Progenitor cell of endocrine pancreas (in vitro differentiated cells): ENCODE measurements at places on chromosomes 3 and 15.

- DNase-seq = no peak
Measured at GRCh38 chr3:162287600-162287999, 791.0 kb downstream of the OTOL1 start.

- DNase-seq = no peak
Measured at GRCh38 chr3:87025661-87026645, 35.0 kb upstream of the VGLL3 start.

DNA sequence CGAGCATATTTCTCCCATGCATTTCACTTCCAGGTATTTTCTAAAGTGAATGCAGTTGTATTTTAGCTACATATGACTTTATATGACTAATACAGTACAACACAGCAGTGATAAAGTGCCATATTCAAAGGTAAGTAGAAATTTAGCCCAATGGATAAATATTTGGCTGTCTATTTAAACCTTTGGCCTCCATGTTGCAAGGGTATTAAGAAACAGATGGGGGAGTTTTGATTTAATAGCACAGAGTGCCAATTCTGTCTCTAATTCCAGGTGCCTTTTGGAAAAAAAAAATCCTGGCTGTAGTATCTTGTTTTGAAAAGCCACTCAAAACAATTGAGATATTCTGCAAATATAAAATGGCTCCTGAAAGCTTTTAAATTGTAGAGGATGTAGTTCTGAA, 44.9 kb upstream of the SGO1 start:
- DNase-seq = no peak

- no peak for DNase-seq
Measured at GRCh38 chr3:89690646-89691045, 583.2 kb downstream of the EPHA3 start.

DNA sequence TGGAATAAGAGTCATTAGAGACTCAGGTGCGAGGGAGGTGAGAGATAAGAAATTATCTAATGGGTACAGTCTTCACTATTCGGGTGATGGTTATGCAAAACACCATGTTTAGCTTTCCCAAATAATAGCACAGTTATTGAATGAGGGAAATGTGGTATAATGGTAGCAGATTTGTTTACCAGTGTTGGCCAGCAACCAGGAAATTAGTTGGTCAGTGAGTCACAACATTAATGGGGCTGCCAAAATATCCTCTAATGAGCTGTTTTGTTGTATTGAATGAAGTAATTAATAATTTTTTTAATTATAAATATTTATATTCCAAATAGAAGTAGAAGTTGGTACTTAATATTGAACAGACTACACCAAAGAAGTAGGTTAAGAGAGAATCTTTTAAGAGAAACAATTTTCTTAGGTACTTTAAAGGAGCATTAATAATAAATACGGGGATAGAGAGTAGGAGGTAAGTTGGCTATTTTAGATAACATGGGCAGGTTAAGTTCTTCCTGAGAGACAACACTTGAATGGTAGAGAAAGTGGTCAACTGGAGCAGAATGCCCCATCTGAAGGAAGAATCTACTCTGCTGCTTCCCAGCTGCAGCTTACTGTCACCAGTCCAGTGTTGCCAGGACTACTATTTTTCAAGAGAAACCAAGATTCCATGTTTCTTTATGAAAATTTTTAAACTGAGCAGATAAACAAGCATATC, 218.8 kb downstream of the UBE2E2 start:
- no peak for DNase-seq

DNA sequence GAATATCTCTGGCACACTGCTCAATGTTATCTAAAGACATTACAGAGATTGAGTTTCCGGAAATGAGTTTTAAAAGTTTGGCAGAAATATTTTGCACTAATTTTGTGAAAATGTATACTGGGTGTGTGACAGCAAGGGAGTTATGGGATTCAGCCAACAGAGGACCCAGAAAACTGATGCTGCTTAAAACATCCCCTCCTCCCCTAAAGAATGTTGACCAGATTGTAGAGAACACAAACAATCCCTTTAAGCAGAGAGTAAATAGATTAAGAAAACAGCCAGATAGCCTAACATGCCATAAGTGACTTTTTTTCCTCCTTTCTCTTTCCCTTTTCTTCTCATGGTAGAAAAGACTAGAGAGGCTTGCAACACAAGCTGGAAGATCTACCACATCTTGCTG, 928.0 kb upstream of the ALCAM start:
- DNase-seq = no peak

DNA sequence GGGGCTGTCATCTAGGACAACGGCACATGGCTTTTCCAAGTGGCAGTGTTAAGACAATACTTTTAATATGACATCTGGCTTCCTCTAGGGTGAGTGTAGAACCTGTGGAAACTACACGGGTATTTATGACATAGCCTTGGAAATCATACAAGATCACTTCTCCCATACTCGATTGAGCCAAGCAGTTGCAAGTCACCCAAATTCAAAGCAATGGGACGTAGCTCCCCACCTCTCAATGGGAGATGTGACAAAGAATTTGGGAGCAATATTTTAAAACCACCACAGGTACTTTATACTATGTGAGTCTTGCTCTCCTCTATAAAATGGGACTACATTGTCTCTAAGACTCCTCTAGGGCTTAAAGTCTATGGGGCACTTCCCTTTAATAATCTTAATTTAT, 93.5 kb downstream of the TGFBR2 start:
- DNase-seq = no peak

- no peak for DNase-seq
Measured at GRCh38 chr15:44094781-44095180, 100.3 kb downstream of the FRMD5 start.

DNA sequence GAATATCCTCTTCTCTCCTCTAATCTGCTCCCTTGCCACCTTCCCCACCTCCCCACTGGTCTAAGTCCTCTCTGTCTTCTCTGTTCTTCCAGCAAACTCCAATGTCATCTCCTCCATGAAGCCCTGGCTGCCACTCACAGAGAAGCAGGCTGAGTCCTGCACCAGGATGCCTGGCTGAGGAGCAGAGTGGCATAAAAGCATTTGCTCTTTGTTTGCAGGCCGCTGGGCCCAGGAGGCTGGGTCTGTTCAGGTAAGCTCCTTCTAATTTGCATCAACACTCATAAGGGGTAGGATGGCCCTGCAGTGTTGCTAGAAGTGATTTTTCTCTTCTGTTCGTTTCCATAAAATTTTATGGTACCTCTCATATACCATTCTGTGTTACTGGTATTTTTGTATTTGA, 43.2 kb upstream of the KLHL25 start:
- no peak for DNase-seq

DNA sequence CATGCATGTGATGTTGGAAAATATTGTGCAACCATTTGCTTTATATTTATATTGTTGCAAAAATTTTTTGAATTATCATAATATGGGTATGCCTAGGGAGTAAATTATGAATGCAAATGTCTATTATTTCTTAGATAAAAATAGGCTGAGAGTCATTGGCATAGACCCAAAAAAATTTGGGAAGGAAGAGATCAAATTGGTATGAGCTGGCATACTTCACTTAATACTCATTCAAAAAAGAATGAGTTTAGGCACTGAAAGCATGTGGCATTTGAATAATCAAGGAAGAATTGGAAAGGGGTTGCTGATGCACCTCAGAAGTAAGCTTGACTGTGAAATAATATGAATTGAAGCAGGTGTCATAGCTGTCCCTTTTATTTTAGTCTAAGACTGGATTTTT, 764.0 kb upstream of the DPPA4 start:
- no peak for DNase-seq

DNA sequence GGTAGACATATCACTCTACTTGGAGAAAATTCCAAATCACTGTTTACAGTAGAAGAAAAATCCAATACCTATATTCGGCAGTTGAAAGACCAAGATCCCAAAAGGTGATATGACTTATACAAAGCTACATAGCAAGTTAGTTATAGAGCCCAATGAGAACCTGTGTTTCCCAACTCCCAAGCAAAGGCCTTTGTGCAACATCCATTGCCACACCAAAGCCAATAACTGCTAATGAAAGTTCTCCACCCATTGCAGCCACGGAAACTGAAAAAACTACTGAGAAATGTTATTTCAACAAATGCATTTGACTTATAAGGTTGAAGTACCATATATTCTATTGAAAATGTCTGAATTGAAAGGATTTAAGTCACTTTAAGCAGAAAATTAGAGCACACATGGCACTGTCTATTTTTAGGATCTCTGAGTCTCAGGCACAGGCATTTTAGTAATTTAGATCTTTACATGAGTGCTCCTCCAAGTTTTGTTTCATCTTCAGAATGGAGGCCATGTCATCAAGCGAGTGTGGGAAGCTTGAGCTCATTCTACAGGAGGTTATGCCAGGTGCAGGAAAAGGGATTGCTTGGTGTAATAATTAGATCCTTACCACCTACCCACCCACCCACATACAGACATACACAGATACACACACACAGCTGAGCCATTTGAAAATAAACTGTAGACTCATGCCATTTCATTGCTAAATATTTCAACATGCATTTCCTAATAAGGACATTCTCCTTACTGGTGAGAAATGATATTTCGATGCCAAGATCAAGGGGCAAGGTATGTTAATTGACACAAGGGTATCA, 19.7 kb upstream of the ANO10 start:
- no peak for DNase-seq

GRCh38 chr15:94602754-94603470, 371.6 kb downstream of the MCTP2 start:
- DNase-seq = no peak

- no peak for DNase-seq
Measured at GRCh38 chr3:29582273-29582672, 301.4 kb downstream of the RBMS3 start.

DNA sequence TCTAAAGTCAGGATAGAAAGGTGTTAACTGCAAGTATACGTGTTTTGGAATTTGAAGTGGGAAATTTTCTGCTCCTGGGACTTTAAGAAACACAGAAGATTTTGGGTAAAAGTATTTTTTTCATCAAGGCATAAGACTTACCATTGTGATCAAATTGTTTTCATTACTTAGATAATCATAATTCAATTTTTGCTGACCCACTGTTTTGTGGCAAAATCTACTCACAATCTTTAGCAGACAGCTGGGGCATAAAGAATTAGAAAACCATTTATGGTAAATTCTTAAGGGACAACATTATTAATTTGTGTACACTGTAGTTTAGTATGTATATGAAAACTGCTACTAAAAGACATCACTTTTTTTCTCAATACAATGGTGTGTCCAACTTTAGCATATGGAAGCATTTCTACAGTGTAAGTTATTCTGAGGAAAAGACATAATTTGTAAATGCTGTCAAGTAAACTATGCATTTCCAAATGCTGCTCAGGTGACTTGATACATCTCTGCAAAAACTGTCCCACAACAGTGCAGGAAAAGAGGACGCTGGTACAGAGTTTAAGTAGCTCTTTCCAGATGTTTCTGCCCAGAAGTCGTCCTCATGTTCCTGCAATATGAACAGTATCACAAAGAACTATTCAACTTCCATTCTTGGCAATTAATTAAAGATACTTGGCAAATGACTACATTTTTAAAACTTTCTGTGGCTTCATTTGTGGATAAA, 52.3 kb downstream of the THSD4 start:
- DNase-seq = no peak

DNA sequence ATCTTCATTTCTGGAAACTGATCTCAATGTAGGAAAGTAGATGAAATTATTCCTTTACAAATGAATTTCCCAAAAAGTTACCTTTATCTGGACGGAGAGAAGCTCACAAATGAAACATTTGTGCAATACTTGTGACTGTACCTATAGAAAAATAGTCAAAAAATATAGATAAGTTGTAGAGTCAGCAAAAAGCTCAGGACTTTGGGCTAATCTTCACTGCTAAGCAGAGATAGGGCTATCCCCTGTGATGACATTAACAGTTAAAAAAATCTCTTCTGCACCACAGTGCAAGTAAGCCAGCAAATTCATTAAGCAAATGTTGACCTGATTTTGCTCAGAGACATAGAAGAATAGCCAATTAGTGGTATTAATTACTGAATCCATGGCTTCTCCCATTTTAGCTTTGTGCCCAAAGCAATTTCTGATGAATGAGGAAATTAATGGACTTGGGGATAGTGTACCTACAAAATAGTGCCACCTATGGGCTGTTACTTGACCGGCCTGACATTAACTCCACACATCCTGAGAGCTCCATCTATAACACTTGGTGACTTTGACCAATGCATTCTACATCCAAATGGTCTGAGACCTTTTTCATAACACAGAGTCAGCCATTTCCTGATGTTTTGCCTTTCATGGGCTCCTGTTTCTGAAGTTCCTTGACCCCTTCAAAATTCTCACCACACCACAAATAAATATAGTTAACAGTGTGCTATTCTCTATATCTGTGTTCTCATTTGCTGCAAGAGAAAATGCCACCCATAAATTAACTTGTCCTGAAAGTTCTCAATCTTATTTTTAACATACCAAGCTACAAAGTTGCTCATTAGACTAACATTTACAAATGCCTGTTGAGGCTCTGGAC, 105.0 kb downstream of the SSR3 start:
- DNase-seq = no peak

GRCh38 chr15:91919014-91919534, 65.6 kb downstream of the SLCO3A1 start:
- DNase-seq = no peak

DNA sequence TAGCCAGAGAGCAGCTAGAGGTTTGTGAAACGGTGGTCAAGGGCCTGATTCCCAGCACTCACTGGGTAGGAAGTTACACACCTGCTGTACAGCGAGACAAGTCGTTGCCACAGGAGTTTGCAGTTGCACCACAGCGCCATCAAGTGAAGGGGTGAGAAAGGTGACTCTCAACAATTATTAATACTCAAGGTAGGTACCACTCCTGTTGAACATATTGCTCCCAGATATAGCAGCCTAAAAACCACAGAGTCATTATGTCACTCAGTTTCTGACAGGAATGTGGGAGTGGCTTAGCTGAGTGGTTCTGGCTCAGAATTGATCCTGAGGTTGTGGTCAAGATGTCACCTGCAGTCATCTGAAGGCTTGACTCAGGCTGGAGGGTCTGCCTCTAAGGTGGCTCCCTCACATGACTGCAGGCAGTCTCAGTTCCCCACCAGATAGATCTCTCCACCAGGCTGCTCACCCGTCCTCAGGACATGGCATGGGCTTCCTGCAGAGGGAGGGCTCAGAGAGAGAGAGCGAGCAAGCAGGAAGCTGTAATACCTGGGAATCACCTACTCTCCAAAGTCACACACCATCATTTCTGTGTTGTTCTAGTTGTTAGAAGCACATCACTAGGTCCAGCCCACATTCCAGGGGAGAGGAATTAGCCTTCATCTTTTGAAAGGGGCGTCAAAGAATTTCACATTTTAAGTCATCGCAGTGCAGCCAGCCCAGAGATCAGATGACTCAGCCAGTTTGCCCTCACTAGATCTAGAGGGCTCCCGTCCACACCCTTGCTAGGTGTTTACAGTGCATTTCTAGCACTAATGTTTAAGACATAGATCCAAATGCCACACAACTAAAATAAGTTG, 17.0 kb upstream of the ANO10 start:
- DNase-seq = no peak
